ENCODE measurements at places on chromosomes 12 and 14. TPM values are rescaled to one million over a fixed set of nuclear protein-coding genes. Genes with fewer than 3 reads are reported as not detected.

The TAS2R19 gene
- polyA plus RNA-seq, result 0.12 TPM

The ASIC1 gene
- 0.59 TPM for polyA plus RNA-seq

The MMP19 gene
- polyA plus RNA-seq, result 6.0 TPM

The C14orf132 gene
- polyA plus RNA-seq, result 0.80 TPM

The RNASE1 gene
- polyA plus RNA-seq, result 342 TPM

The PXMP2 gene
- polyA plus RNA-seq, result 17.7 TPM

All from heart right ventricle (tissue), 16 donors.